ELR (cell line): ENCODE measurements at places on chromosomes 16 and 17.
A peak's percentile ranks its signal among the peaks of the same experiment; 100 is the strongest.

- DNase-seq, result no peak
Observed at GRCh38 chr17:52048137-52048898, 110.2 kb downstream of the CA10 start.

GRCh38 chr16:80802902-80803301, 1.5 kb downstream of the CDYL2 start:
- DNase-seq, result no peak

GRCh38 chr16:29310852-29311314, 95.6 kb downstream of the NPIPB11 start:
- no peak for DNase-seq

DNA sequence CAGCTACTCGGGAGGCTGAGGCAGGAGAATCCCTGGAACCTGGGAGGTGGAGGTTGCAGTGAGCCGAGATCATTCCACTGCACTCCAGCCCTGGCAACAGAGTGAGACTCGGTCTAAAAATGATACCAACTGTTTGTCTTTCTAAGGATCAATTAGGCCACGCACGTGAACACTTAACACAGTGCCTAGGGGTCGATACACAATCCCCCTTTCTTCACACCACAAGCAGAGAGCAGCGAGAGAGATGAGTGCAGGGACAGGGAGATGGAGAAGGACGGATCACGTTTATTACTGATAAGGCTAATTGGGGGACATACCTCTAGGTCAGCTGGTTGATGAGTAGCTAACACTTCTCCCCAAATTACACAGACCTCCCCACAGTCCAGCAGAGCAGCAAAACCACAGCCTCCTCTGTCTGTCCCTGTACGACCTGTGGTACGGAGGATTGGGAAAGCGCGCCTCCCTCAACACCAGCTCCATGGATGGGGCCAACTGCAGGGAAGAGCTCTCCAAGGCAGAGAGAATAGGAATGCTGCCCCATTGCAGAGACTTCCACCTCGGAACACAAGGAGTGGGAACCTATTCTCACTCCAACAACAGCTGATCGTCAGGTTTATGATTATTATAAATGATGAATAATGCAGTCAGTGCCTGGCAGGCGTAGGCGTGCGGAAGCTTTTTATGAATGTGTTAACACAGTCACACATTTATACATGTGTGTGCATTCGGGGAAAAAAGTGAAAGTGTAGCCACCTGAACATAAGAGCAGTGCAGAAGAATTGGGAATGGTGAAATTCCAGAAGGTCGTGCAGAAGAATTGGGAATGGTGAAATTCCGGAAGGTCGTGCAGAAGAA, 155.1 kb downstream of the C16orf95 start:
- no peak for DNase-seq

DNA sequence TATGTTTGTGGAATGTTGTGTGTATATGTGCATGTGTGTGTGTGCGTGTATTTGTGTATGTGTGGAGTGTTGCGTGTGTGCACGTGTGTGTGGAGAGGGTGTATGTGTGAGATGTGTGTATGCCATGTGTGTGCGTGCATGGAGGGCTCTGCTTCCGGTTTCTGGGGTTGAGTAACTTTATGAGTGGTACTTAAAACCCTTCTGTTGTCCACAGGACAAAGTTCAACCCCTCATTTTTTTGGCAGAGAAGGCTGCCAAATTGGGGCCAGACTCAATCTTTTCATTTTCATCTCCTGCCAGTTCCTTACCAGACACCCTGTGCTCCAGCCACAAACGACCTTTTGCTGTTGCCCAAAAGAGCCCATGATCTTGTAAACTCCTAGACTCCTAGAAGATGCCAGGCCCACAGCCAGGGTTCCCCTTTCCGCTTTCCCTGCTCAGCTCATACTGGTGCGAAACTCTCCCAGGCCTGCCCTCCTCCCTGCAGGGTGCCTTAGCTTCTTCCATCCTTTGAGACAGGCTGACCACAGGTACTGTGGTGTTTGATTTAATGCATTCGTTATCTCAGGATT, 100.2 kb downstream of the CMIP start:
- no peak for DNase-seq

DNA sequence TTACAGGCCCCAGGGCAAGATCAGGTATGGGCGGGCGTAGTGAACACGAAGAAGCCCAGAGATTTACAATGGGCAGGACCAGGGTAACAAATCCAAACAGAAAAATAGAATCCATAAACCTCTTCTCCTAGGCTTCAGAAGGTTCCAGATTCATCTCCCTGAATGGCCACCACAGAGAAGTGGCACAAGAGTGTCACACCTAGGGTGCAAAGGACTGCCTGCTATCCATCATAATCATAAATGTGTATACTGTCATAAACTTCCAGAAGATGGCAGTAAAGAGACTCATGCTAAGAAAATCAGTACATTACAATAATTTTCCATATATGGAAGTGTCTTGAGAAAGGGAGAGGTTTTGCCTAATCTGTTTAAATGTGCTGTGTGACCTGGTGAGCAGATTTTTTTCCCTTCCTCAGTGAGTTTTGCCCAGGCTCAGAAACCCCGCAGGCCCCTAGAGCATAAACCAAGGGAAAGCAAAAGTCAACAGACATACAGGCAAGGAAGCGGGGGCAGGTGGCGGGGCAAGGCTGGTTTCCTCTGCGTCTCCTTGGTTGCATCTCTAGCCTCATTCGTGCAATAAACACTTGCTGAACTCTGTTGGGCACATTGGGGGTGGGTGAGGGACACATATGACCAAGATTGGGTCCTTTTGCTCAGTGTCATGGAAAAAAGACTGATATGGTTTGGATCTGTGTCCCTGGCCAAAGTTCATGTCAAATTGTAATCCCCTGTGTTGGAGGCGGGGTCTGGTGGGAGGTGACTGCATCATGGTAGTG, 92.0 kb upstream of the CDH5 start:
- DNase-seq, result peak; percentile 53

DNA sequence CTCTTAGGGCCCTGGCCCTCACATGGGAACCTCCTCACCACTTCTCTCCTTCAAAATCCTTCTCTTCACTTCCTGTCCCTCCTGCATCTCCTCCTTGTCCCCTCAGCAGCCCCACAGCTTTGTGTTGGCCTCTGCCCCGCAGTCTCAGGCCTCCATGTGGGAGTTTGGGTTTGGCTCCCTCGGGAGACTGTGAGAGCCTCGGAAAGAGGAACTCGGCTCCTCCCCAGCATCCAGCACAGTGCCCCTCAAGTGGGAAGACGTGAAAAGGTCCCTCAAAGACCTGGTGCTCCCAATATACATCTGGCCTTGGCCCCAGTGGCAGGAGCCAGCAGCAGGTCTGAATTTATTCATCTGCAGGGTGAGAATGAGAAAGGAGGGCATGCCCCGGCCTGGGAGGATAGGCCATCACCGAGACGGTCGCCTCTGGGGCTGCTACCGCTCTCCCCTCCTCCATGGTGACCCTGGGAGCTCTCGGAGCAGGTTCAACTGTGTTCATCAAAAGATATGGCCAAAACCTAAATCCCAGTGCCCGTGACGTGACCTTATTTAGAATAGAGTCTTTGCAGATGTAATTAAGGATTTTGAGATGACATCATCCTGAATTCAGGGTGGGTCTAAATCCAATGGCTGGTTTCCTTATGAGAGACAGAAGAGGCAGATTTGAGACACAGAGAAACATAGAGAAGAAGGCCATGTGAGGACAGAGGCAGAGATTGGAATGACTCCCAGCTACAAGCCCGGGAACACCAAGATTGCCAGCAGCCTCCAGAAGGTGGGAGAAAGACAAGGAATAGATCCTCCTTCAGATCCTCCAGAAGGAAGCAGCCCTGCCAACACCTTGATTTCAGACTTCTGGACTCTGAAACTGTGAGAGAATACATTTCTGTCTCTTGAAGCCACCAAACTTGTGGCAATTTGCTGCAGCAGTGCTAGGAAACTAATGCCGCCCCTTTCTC, 135.1 kb downstream of the MRM1 start:
- DNase-seq, result no peak

DNA sequence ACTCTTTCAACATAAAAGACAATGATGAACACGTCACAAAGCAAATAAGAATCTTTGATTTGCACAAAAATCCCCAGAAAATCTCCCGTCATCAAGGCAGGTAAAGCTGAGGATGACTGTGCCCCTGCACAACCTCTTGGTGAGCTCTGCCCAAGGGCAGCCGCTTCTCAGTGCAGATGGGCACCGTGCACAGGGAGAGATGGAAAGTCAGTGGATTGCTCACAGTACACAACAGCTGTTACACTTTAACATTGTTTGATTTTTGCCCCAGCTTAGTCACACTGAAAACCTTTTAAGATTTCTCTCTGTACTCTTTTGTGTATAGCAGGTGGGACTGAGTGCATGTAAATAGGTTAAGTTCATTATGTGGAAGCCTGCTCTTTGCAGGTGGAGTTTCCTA, 104.2 kb downstream of the CDK5R1 start:
- no peak for DNase-seq

GRCh38 chr17:75517297-75517865, 1.1 kb downstream of the TSEN54 start:
- DNase-seq, result peak; percentile 28
